ENCODE measurements at places on chromosomes 2 and 18.

DNA sequence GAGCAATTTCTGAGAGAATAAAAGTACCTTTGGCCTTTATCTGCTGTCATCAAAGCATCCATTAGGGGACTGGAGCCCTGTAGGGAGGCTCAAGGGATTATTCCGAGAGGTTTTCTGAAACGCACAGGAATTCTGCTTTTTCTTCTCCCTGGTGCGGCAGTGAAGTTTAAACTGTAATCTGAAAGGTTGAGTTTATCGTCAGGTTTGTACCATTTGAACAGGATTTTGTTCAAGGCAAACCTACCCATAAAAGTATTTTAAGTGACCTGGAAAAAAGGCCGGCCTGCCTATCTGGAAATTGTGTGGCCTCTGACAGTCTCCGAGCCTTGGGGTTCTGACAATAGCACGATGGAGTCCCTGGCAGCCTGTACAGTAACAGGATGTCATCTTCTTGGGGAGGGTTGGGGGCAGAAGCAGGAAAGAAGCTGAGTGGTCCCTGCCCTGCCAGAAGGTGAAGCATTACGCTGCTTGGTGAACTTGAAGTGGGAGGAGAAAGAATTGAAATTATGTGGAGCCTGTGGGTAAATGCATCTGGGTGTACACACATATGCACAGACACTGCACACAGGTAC is 272.0 kb downstream of the CYRIA start:
- DNase-seq = no peak

GRCh38 chr18:6746386-6746960 is 17.0 kb downstream of the ARHGAP28 start:
- DNase-seq = no peak

DNA sequence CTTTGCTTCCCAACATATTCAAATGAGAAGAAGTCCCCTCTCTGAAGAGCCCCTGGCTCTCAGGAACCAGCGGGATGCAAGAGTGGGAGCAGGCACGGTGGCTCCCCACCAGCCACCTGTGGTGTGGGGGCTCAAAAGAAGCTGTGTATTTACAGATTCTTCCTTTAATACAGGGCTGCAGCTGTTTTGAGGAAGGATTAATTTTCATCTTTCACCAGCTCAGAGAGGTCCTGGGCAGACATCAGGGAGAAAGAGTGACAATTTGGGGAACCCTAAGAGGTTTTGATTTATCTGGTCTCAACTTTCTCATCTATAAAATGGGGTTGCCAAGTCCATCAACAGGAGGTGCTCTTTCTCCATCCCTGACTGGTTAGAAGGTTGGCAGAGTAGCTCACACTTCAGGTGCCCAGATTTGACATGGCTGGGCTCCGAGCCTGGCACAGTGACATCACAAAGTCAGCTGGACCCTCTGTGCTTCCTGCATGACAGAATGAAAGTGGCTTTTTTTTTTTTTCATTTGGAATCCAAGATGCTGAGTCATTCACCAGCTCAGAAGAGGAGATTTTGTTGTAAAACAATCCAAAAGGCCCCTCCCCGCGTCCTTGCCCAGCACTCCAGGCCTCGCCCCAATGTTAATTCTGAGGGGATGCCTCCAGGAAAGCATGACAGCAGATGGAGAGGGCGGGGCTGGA is 15.5 kb upstream of the SIX2 start:
- DNase-seq = no peak

- DNase-seq = no peak
These were observed 229.8 kb downstream of the CCDC178 start for GRCh38 chr18:33210575-33211189.

DNA sequence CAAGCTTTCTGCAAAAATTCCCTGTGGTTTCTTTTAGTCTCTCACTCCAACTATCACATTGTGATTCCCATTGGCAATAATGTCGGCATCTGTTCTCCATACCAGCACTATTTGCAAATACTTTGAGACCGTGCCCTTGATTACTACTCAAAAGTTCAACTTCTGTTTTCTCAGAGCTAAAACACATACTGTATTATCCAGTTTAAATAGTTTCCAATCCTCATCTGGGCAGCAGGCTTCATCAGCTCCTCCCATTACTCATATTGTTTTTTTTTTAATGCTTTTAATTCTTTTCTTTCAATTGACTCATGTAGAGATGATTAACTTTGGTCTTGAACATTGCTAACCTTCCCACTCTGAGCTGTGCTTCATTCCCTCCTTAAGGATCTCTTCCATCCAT is 135.8 kb downstream of the METTL8 start:
- DNase-seq = no peak

DNA sequence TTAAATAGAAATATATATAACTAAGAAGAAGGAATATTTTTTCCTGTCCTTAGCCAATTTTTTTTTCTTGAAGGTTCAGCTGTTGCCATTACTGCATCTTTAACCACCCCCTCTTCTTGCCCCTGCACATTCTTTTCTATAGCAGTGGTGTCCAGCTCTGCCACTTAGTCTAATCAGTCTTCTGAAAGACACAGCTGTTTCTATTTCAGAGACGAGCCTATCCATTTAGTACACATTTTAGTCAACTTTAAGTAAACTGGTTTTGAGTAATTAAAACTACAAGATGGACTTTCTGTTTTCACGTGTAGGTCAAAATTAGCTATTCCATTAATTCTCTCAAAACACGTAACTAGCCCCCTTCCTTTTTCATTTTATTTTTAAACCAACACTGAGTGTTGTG is 21.0 kb downstream of the SPOPL start:
- DNase-seq = no peak

DNA sequence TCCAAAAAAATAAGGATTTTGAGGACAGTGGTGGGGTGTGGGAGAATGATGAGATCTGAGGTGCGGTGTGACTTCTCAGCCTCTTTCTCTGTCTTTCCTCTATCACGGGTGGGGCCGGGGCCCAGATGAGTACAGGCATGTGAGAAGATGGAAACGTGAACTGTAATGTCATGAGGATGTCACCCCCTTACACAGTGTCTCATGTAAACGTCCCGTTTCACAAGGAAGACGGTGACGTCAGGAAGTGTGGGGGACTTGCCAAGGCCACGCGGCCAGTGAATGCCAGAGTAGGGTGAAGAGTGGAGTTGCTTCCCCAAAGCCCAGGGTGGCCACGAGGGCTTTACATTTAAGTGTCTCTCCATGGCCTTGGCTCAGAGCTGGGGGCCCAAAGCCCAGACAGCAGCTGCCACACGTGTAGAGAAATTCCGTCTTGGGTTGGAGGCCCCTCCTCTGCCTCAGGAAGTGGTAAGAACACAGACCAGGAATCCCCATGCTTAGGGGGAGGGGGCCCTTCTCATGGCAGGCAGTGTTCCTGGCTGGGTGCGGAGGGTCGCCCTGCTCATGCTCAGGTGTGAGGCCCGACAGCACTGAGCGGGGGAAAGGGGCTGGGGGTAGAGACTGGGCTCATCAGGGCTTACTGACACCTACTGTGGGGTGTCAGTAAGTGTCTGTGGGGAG is 80.9 kb upstream of the SMAD7 start:
- DNase-seq = no peak

GRCh38 chr2:240650254-240650965 is 25.1 kb downstream of the GPR35 start:
- no peak for DNase-seq

GRCh38 chr18:39414009-39414700 is 1848.6 kb upstream of the CELF4 start:
- no peak for DNase-seq

DNA sequence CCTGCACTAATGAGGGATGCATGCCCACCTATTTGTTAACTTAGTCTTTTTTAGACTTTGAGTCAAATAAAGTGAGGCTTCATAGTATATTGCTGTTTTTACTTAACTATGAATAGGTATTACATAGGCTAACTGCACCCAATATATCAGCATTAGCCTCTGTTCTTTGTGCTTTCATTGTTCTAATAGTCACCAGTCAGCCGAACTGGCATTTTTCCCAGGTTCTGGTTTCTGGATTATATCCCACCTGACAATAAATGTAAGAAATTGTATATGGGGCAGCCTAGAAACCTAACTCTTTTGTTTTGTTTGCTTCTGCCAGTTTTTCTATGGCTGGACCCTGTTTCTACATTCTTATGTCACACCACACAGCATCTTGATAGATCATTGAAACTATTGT is 1672.4 kb upstream of the LRRTM1 start:
- no peak for DNase-seq

DNA sequence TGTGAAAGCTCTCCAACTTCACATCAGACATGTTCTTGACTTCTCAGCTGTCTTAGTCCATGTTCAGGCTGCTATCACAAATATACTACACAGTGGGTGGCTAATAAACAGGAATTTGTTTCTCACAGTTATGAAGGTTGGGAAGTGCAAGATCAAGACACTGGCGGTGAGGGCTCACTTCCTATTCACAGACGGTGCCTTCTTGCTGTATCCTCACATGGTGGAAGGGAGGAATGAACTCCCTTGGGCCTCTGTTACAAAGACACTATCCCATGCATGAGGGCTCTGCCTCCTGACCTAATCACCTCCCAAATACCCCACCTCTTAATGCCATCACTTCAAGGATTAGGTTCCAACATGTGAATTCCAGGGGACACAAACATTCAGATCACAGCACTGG is 9.7 kb downstream of the UXS1 start:
- DNase-seq = no peak

GRCh38 chr2:231396058-231396821 is 730 bp downstream of the B3GNT7 start:
- DNase-seq = no peak

DNA sequence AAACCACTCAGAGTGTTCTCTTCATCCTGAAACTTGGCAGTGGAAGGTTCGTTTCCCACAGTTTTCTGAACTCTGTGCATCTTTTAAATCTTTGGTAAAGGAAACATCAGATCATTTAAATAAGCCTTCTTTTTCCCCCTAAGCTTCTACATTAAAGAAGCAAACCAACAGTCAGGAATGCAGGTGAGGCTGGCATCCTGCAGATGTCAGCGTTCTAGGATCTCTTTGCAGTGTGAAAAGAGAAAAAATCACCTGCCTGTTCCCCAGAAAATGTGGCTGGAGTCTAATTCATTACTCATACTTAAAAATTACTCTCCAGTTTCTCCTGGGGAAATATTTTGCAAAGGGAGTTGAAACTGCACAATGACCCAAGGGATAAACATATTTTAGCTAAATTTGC is 64.5 kb upstream of the ZCCHC2 start:
- no peak for DNase-seq

DNA sequence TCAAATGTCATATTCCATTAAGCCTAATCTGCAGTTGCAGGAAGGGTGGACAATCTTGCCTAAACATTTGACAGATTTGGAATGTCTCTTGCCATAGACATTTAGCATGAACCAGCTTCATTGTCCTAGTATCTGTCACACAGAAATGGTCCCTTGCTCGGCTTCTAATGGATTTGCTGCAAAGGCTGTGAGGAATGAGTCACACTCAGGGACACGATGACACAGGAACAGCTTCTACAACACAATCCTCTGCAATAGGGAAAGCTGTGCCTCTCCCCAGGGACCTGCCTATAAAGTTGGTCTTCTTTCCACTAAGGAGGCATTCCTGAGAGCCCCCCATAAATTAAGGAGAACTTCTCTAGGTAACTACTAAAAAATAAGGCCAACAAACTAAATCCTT is 155.1 kb upstream of the L3MBTL4 start:
- DNase-seq = no peak

DNA sequence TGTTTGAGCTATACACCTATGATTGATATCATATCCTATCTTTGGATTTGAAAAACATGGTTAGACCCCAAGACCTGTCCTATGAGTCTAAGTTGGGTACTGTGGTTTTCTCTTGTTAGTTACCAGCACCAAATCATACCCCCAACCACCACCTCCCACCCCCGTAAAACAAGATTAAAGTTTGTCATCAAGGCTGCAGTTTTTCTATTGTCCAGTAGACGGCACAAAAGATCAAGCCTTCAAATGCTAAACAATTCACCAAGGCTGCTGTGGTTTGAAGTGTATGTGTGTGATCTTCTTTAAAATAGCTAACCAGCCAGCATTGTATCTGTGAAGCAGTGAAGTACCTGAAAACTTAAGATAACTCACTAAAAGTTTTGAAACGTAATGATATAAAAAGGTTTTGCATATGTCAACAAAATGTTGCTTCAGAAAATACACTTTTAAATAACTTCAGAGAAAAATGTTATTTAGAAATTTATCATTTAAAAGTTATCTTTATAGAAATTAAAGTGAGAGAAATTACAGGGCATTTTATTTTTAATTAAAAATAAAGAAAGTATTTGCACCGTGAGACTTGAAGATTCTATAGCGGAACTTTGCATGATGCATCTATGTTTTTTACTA is 5.8 kb upstream of the MEIS1 start:
- no peak for DNase-seq

GRCh38 chr2:215358312-215358845 is 46.5 kb downstream of the ATIC start:
- DNase-seq = no peak

DNA sequence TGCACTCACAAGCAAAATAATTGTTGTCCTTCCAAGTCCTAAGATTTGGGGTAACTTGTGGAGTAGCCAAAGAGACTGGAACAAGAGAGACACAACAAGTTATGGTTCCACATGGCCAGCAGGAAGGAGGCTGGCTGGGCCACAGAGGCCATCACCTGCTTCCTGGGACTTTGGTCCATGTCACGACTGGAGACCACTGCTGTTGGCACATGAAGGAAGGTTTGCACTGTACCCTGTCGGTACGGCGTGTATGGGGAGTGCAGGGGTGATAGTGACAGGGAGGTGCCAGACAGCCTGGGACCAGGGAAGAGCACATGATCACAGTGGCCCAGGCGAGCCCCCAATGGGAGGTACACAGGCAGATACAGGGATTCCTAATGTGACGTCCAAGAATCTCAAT is 15.5 kb downstream of the SLC66A2 start:
- DNase-seq = no peak

DNA sequence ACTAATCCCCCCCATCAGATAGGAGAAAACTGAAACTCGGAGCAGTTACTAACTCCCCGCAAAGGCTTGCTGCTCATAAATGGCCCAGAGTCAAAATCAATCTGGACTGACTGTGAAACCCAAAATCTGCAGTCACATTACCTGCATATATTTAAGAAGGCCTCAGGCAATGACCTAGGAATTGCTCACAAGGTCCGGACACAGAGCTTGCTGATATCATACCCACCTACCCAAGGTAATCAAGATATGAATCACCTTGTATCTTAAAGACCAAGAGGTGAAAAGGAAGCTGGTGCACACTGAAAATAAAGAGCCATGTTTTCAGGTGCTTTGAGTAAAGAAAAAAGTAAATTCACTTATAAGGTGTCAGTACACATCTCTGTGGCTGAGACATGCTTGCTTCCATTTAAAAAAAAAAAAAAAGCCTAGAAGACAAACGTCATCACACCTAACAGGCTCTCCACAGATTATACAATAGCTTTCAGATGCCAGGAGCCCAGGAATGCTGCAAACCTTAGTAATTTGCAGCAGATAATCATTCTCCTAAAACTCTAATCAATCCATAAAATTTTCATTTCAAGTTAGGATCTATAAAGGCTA is 195.4 kb downstream of the ZEB2 start:
- DNase-seq = no peak

GRCh38 chr2:134408386-134408785 is 154.5 kb downstream of the MGAT5 start:
- DNase-seq = no peak

DNA sequence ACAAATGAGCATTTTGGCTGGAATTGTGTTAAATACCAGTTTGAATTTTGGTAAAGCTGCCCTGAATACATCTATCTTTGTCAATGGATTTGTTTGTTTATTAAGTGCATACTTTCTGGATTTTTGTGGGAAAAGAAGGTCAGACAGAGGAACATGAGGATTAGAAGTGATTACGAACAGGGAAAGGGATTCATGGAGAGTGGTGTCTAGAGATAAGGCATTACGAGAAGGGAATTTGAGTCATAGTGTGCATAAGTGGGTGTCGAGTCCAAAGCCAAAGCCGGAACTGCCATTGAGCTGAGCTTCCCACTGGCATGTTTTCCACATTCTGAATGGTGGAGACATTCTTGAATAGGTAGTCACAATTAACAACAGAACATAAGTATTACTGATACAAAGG is 68.9 kb upstream of the EFEMP1 start:
- DNase-seq = no peak

Measured in stimulated activated CD8-positive, alpha-beta memory T cell treated with anti-CD3 and anti-CD28 coated beads, Interleukin-4, amount 100 ng/mL, for 1 hour (primary cell).